ENCODE measurements at places on chromosomes 1 and 21. TPM values are rescaled to one million over a fixed set of nuclear protein-coding genes. Genes with fewer than 3 reads are reported as not detected.

SMIM1 gene
- total RNA-seq = 3.0 TPM

ILDR2 gene
- 14.6 TPM for total RNA-seq

KRTAP6-3 gene
- total RNA-seq = not detected

GRCh38 chr21:36544545-36544944 lies 64.6 kb upstream of the CLDN14 start:
- no peak for DNase-seq

Data from activated CD4-positive, alpha-beta T cell treated with anti-CD3 and anti-CD28 coated beads for 36 hours (primary cell).